ENCODE measurements at places on chromosomes 5 and 9.
A peak's percentile ranks its signal among the peaks of the same experiment; 100 is the strongest.

DNA sequence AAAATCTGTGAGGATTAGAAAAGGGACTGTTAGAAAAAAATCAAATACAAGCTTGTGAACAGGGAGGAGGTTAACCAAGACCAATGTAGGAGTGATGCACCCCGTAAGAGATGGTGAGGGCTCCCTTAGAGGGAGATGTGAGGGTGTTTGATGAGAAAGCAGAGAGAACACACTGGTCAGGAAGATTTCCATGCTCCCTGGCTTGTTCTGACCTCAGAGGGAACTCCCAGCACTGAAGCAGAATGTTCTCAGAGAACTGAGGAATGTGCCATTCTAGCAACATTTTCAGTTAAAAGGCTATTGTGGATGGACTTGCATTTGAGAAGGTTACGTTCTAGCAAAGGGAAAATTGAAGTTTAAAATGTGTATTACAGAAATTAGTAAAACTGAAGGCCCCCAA, 110.6 kb downstream of the HTR4 start:
- DNase-seq = no peak

GRCh38 chr9:6564360-6564759, 81.2 kb downstream of the GLDC start:
- DNase-seq = no peak

DNA sequence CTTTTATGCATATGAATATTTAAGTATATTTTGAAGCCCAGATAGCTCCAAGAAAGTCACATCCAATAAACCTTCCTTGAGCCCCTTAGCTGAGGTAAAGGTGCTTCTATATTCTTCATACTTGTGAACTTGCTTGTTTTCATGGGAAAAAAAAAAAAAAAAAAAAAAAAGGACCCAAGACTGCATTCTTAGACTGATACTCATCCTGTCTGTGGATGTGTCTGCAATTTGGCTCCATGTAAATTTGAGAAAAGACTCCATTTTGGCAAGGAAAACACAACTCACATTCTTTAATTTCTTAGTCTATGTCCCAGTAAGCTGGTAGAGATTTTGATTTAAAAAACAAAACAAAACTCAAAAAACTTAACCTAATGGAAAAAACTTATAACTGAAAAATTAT, 238.3 kb downstream of the FBXL17 start:
- DNase-seq = no peak

DNA sequence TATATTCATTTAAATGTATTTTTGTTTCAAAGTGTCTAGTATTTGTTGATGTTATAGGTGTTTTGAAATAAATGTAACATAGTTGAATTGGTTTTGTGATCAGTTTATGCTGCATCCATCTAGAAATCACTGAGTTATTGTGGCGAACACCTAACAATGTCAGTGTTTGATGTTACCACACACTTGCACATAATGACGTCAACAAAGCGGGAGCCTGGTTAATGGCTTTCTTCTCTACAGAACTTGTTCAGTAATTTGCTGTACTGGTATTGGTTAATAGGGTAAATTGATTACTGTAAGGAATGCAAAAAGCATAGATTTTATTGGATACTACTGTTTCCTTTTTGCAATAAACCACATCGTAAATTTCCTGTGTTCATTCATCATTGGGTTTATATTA, 133.0 kb downstream of the ATG10 start:
- no peak for DNase-seq

GRCh38 chr9:91048749-91049148, 247.1 kb downstream of the SYK start:
- no peak for DNase-seq

DNA sequence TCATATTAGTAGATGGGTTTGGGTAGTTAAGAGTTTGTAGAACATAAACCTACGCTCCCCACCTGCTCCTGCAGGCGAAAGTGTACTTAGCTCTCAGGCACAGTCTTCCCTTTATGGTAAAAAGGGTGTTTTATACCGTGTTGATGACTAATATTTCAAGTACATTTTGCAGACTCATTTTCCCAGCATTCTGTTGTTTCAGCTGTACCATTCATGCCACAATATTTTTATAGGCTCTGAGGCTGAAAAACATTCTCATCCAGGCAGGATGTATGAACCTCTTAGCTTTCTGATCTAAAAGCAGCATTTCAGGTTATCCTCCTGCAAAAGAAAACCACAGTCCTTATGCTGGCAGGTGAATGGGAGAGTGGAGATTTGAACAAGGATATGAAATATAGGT, 231.4 kb downstream of the NR2F1-AS1 start:
- DNase-seq = peak; percentile 79

GRCh38 chr5:169567079-169567478, 16.5 kb upstream of the SPDL1 start:
- no peak for DNase-seq

DNA sequence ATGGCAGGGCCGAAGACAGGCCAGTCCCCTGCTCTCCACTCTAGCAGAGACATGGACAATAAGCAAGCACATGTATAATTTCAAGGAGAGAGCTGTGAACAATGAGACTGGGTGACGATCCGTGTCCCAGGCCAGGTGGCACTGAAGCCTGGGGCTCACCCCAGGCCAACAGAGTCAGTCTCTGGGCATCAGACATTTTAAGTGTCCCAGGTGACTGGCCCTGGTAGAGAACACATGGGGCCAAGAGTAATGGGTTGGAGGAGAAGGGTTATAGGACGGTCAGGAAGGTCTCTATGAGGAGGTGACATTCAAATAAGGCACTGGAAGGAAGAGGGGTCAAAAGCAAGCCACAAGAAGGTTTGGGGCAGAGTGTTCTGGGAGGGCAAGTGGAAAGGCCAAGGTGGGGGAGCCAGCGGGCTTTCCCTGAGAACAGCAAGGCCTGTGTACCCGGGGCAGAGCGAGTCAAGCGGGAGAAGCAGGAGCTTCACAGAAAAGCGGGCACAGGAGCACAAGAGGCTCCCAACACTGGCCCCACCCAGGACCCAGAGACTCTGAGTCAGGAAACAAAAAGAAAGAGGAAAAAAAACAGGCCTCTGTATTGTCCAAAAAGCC, 1.1 kb upstream of the AKNA start:
- DNase-seq = no peak

GRCh38 chr9:18245911-18246310, 228.0 kb upstream of the ADAMTSL1 start:
- no peak for DNase-seq

- no peak for DNase-seq
Observed at GRCh38 chr5:59661954-59662615, 231.4 kb downstream of the PDE4D start.

- no peak for DNase-seq
Observed at GRCh38 chr5:139091439-139092156, 106.6 kb downstream of the SIL1 start.

- no peak for DNase-seq
Observed at GRCh38 chr9:105496826-105497225, 49.0 kb downstream of the FSD1L start.

GRCh38 chr9:6014670-6015270, 654 bp downstream of the RANBP6 start:
- no peak for DNase-seq

GRCh38 chr9:100668024-100668423, 90.1 kb downstream of the CAVIN4 start:
- DNase-seq = no peak

DNA sequence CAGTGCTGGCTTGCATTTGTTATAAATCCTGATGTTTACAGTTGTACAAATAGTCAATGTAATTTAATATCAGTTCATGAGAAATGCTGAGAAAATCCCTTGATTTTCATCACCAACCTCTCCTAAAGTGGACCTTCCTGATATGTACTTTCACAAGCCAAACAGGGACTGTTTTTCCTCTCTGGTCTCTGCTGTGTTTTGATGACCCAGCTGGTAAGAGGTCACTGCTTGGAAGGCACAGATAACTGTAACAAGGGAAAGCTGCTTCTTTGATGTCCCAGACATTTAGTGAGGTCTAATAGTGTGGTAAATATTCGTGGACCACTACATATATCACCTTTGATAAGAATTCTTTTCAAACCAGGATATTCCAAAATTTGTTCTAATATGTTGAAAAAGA, 68.7 kb upstream of the HAPLN1 start:
- no peak for DNase-seq

GRCh38 chr5:53378190-53378589, 102.2 kb upstream of the FST start:
- no peak for DNase-seq

DNA sequence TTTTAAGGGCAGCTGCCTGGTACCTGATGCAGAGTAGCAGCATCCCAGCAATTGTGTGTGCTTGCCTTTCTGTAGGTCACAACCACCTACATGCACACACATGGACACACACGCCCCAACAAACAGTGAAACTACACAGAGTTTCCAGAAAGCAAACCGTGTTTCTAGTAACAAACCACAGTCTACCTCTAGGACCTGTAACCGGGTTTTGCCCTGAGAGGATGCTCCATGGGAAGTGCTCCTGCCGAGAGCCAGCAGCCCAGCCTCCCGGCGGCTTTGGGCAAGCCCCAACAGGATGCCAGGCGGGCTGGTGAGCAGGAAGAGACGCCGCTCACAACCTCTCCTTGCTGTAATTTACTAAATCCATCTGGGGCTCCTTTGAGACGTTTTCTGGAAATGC, 4.1 kb upstream of the TCF7 start:
- DNase-seq = no peak

DNA sequence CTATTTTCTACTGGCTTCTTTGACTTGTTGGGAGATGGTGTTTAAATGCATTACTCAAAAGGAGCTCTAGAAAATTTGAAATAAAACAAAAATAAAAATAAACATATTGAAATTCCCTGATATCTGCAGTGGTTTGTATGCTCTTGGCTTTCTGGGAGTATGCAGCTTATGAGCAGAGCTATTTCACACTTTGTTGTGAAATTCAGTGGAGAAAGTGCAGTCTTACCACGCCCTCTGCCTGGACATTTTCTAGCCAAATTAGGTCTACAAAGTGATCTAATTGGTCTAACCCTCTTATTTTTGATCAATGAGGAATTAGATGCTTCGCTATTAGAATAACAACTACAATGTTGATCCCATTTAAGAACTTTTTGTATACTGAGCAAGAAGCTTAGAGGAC, 66.8 kb downstream of the INSYN2B start:
- DNase-seq = no peak

- no peak for DNase-seq
Observed at GRCh38 chr9:17578577-17578910, 322 bp upstream of the SH3GL2 start.

- no peak for DNase-seq
Observed at GRCh38 chr9:118561051-118561450, 808.2 kb downstream of the BRINP1 start.

DNA sequence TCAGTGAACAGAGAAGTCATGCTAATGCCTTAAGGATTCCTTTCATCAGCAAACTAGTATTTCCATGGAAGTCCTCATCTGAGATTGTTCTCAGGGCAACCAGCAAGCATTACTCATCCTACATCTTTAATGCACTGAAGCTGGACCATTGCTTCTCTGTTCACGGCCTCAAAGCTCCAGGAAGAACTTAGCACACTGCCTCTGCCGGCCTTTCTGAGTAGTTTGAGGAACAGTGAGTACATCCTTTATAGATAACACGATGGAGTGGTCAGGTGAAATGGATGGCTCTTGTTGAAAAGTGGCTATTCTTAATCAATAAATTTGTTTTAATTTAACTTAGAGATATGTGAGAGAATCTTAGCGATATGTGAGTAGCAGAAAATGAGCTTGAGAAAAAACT, 35.8 kb downstream of the MEGF10 start:
- no peak for DNase-seq

DNA sequence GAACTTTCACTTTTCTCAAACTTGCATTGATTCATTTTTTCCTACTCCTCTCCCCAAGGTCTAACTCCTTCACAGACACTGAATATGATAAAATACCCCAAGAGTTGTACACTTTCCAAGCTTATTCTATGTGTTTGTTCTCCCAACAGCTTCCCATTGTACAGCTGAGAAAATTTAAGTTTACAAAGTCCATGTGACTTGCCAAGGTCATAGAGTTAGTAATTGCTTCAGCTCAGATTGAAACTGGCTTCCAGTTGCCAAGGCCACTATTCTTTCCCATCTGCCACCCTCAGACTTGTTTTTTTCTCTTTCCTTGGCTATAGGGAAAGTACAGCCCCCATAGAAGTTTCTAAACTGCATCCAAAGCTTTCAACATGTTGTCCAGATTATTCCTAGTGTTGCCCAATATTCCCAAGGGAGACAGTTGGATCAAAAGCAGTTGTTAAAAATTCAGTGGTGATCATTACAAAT, 34.8 kb downstream of the TNFSF8 start:
- DNase-seq = no peak
